ENCODE measurements at places on chromosomes 7 and 10.

- DNase-seq = no peak
Measured at GRCh38 chr7:97204821-97205220, 87.3 kb downstream of the SDHAF3 start.

DNA sequence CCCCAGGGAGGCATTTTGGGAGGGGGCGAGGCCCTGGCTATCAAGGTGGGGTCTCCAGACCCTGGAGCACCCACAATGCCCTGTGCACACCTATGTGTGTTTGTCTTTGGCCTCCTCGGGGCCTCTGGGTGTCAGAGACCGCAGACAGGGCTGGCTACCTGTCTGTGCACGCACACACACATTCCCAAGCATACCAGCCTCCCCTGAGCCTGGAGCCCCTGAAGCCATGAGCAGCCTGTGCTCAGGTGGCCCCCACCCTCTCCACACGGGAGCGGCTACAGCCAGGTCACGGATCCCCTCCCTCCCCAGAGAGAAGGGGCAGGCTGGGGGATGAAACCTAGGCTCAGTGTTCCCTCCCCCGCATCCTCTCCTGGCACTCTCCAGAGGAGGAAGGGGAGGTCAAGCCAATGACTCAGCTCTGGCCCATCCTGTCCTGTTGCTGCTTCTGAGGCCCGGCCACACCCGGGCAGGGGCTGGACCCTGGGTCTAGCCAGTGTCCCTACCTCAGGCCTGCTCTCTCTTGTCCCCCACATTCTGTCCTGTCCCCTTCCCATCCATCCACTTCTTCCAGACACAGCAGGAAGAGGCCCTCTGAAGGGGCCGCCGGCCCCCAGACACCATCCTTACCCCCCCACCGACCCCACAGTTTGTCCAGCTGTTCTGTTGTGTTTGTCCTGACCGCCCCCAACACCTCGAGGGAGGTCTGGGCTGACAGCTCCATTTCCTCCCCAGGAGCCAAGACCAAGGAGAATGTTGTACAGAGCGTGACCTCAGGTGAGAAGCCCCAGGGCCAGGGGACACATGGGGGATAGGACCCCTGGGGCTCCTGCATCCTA, 720 bp downstream of the SNCG start:
- no peak for DNase-seq

DNA sequence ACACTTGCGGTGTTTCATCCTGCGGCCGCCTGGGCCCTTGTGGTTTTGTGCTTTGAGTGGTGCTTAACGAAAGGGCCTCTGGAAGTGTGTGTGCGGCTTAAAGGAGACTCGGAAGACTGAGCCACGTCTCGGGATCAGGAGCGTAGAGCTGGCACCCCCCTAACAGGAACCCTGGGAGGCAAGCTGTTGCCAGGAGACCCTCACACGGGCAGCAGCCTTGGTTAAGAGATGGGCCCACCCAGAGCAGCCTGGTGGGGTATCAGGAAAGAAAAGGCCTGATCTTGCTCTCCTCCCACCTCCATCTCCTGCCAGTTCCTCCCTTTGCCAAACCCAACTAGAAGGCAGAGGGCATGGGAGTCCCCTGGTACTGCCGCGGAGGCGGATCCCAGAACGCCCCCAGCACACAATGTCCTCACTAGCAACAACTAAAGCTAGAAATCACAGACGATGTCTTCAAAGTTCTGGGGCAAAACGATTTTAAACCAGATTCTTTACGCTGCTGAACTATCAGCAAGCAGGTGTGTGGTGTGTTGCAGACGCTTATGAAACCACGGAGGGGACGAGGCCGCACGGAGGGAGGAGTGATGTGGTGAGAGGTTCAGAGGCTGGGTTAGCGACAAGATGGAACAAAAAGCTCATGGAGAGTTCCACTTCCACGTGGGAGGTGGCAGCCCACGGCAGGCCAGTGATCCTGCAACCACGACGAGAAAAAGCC, 67.0 kb upstream of the INPP5A start:
- DNase-seq = no peak

GRCh38 chr7:101104799-101105198, 19.5 kb downstream of the TRIM56 start:
- no peak for DNase-seq

DNA sequence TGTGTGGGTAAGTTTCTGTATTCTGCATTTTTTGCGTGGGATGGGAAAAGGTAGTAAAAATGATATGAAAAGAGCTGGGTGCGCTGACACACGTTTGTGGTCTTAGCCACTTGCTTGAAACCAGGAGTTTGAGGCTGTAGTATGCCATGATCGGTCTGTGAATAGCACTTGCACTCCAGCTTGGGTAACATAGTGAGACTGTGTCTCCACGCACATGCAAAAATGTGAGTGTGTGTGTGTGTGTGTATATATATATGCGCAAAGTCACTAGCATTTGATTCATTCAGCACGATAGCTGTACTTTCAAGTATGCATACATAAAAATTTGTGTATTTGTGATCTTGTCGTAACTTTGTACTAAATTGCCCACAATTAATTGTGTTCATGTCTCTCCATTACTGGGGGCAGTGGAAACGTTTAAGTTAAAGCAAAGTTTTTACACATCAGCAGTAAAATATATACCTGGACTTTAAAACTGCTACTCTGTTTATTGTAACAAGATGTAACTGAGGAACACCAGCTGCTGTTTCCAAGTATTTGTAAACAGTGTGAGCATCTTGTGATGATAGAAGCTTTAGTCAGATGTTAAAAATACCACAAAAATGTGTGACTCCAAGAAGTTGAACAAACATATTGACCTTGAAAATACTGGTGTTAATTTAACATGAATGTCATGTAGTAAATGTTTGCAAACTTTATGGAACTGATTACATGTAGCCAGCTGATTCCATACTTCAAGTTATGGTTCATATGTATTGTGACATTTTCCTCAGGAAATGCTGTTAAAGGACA, 1.6 kb downstream of the ZRANB1 start:
- DNase-seq = no peak
